ENCODE measurements at places on chromosomes 7 and 10. TPM values are rescaled to one million over a fixed set of nuclear protein-coding genes. Genes with fewer than 3 reads are reported as not detected.

DNA sequence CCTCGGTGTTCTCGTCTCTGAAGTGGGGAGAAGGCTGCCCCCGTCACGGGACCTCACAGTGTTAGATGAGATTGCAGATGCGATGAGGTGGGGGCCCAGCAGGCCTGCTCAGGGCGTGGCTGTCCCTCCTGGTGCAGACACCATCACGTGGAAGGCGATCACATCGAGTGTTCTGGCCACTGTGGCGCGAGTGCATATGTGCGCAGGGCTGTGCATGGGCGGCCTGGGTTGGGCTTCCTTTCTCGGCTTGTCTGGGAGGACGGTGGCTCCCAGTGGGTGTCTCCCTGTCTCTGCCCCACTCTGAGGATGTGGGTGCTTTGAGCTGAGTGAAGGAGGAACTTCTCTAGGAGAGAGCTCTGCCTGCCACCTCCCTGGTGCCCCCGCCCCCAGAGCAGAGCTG lies 83.1 kb downstream of the LHPP start:
- no peaks in the 10 kb centered on the region for H3K36me3 ChIP-seq
- no peaks in the 10 kb centered on the region for H3K27me3 ChIP-seq
- no peak overlapping the region for H3K27ac ChIP-seq
- no peak for DNase-seq
- H3K4me1 ChIP-seq, result peaks cover 16% of the 10 kb centered on the region

ASIC3 gene
- 7.8 TPM for total RNA-seq

GRCh38 chr10:110772454-110773025 lies 99.2 kb upstream of the PDCD4 start:
- no peak for DNase-seq
- no peak overlapping the region for H3K4me3 ChIP-seq
- H3K4me1 ChIP-seq, result peaks cover 50% of the 10 kb centered on the region
- no peaks in the 10 kb centered on the region for H3K27me3 ChIP-seq
- no peaks in the 10 kb centered on the region for H3K36me3 ChIP-seq

DNA sequence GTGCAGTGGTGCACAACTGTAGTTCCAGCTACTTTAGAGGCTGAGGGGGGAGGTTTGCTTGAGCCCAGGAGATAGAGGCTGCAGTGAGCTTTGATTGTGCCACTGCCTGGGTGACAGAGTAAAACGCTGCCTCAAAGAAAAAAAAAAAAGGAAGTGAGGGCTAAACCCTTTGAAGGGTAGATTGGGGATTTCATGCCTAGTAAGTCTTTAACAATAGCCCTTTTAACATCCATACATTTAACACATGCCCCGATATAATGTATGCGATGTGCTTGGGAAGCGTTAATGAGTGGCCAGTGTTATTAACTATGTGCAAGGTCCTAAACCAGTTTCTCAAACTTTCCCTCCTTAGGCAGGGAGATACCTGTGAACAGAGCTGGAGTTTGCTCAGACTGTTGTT lies 229.2 kb upstream of the HPS1 start:
- H3K36me3 ChIP-seq, result no peaks in the 10 kb centered on the region
- H3K27ac ChIP-seq, result no peak overlapping the region
- no peak overlapping the region for H3K4me3 ChIP-seq
- DNase-seq, result no peak

GRCh38 chr7:128021366-128021765 lies 9.9 kb downstream of the LRRC4 start:
- DNase-seq, result no peak
- H3K27ac ChIP-seq, result no peak overlapping the region
- H3K36me3 ChIP-seq, result no peaks in the 10 kb centered on the region
- H3K4me1 ChIP-seq, result peaks cover 3% of the 10 kb centered on the region
- H3K27me3 ChIP-seq, result no peaks in the 10 kb centered on the region

GRCh38 chr10:116756277-116756676 lies 13.9 kb upstream of the HSPA12A start:
- peak; percentile 60 for DNase-seq
- no peak overlapping the region for H3K4me3 ChIP-seq
- H3K4me1 ChIP-seq, result peaks cover 15% of the 10 kb centered on the region

CPEB3 gene
- 10.1 TPM for total RNA-seq

GRCh38 chr10:112823007-112823406 lies 127.0 kb upstream of the TCF7L2 start:
- no peaks in the 10 kb centered on the region for H3K4me1 ChIP-seq
- H3K4me3 ChIP-seq, result no peak overlapping the region
- no peaks in the 10 kb centered on the region for H3K27me3 ChIP-seq
- H3K36me3 ChIP-seq, result no peaks in the 10 kb centered on the region
- no peak for DNase-seq
- no peak overlapping the region for H3K27ac ChIP-seq

SPDYE6 gene
- total RNA-seq, result not detected

GRCh38 chr10:132419538-132420468 lies 22.8 kb downstream of the PWWP2B start:
- H3K4me1 ChIP-seq, result peaks cover 43% of the 10 kb centered on the region
- H3K36me3 ChIP-seq, result peaks cover 4% of the 10 kb centered on the region
- no peaks in the 10 kb centered on the region for H3K27me3 ChIP-seq
- no peak overlapping the region for H3K4me3 ChIP-seq

- H3K4me3 ChIP-seq, result no peak overlapping the region
- DNase-seq, result peak; percentile 45
- H3K27ac ChIP-seq, result no peak overlapping the region
- H3K27me3 ChIP-seq, result no peaks in the 10 kb centered on the region
These were observed 10.4 kb downstream of the TMEM270 start for GRCh38 chr7:73871163-73872011.

TUBB8 gene
- not detected for total RNA-seq

GRCh38 chr7:157585113-157585861 lies 248.5 kb downstream of the DNAJB6 start:
- no peak overlapping the region for H3K27ac ChIP-seq
- DNase-seq, result peak; percentile 19
- H3K27me3 ChIP-seq, result peaks cover 45% of the 10 kb centered on the region
- H3K4me1 ChIP-seq, result no peaks in the 10 kb centered on the region
- H3K4me3 ChIP-seq, result no peak overlapping the region

DNA sequence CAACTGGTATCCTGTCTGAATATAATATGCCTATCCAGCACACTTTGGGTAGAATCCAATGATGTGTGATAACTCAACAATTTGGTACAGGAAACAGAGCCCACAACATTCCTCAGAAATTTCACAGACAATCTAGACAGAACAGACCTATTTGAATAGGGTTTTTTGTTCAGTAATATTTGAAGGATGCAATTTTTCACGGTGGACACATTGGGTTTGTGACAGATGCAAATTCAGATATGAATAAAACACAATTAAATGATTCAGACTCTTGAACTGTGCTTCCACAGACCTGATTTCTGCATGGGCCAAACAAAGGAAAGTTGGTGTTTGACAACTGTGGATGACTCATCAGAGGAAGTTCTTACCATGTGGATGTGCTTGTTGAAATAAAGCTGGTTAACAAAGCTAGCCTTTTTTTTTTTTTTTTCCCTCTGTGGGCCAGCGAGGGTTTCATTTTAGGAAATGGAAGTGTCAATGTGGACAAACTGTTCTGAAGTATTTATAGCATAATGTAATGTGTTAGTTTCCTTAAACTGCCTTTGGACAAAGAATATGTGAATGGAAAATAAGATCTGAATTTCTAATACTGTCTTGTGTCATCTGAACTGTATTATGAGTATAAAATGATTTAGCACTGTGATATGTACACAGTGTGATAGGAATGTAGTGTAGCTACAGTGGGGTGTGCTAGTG lies 43.2 kb upstream of the FAM133B start:
- DNase-seq, result no peak
- H3K36me3 ChIP-seq, result no peaks in the 10 kb centered on the region
- H3K27me3 ChIP-seq, result no peaks in the 10 kb centered on the region
- no peak overlapping the region for H3K4me3 ChIP-seq
- H3K4me1 ChIP-seq, result peaks cover 57% of the 10 kb centered on the region
- H3K27ac ChIP-seq, result peak overlapping the region; percentile 70

GRCh38 chr7:42164881-42165428 lies 72.1 kb downstream of the GLI3 start:
- no peak for DNase-seq
- H3K4me3 ChIP-seq, result no peak overlapping the region
- H3K27ac ChIP-seq, result no peak overlapping the region
- H3K4me1 ChIP-seq, result no peaks in the 10 kb centered on the region
- no peaks in the 10 kb centered on the region for H3K36me3 ChIP-seq

- H3K27ac ChIP-seq, result no peak overlapping the region
- no peak for DNase-seq
- H3K36me3 ChIP-seq, result no peaks in the 10 kb centered on the region
- H3K27me3 ChIP-seq, result no peaks in the 10 kb centered on the region
These were observed 23.4 kb downstream of the ENTPD7 start for GRCh38 chr10:99682752-99683151.

GRCh38 chr7:39952803-39953202 lies 2.7 kb downstream of the CDK13 start:
- H3K4me3 ChIP-seq, result peak overlapping the region; percentile 77
- H3K27ac ChIP-seq, result no peak overlapping the region
- no peaks in the 10 kb centered on the region for H3K36me3 ChIP-seq
- DNase-seq, result no peak
- peaks cover 59% of the 10 kb centered on the region for H3K4me1 ChIP-seq

- H3K36me3 ChIP-seq, result peaks cover 5% of the 10 kb centered on the region
- no peaks in the 10 kb centered on the region for H3K4me1 ChIP-seq
- no peak overlapping the region for H3K4me3 ChIP-seq
- no peaks in the 10 kb centered on the region for H3K27me3 ChIP-seq
- no peak for DNase-seq
These were observed 75.8 kb downstream of the VPS50 start for GRCh38 chr7:93307943-93308342.

DNA sequence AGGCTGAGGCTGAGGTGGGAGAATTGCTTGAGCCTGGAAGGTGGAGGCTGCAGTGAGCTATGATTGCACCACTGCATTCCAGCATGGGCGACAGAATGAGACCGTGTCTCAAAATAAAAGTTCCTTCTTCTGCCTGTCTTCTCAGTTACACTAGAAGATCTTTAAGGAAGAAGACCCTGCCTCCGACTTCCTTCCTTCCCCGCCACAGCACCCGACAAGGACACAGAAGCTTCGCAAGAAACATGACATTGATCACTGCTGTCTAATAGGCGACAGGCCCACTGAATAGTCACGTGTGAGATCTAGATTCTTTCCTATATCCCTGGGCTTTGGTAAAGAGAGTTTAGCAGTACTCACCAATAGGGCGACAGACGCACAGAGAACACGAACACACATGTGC lies 118.2 kb downstream of the PRPF18 start:
- H3K27ac ChIP-seq, result peak overlapping the region; percentile 0
- H3K4me1 ChIP-seq, result peaks cover 84% of the 10 kb centered on the region
- H3K27me3 ChIP-seq, result no peaks in the 10 kb centered on the region
- H3K36me3 ChIP-seq, result peaks cover 26% of the 10 kb centered on the region
- no peak for DNase-seq

- H3K27me3 ChIP-seq, result no peaks in the 10 kb centered on the region
- peaks cover 22% of the 10 kb centered on the region for H3K4me1 ChIP-seq
- H3K4me3 ChIP-seq, result peak within 1 kb of the TSS; percentile 43
- peak; percentile 31 for DNase-seq
- peaks cover 12% of the 10 kb centered on the region for H3K36me3 ChIP-seq
- H3K27ac ChIP-seq, result peak within 1 kb of the TSS; percentile 67
These were observed at the start of gene GPER1 for GRCh38 chr7:1087952-1088920. TSS of gene GPER1 (plus strand) at chr7:1088113. CDS start at chr7:1091729, 3,616 bp downstream.

LLCFC1 gene
- not detected for total RNA-seq

GRCh38 chr10:67076144-67076543 lies 150.3 kb downstream of the LRRTM3 start:
- peaks cover 28% of the 10 kb centered on the region for H3K4me1 ChIP-seq
- H3K4me3 ChIP-seq, result no peak overlapping the region
- DNase-seq, result no peak
- H3K36me3 ChIP-seq, result no peaks in the 10 kb centered on the region
- H3K27ac ChIP-seq, result peak overlapping the region; percentile 40

LEP gene
- total RNA-seq, result 0.32 TPM

DNA sequence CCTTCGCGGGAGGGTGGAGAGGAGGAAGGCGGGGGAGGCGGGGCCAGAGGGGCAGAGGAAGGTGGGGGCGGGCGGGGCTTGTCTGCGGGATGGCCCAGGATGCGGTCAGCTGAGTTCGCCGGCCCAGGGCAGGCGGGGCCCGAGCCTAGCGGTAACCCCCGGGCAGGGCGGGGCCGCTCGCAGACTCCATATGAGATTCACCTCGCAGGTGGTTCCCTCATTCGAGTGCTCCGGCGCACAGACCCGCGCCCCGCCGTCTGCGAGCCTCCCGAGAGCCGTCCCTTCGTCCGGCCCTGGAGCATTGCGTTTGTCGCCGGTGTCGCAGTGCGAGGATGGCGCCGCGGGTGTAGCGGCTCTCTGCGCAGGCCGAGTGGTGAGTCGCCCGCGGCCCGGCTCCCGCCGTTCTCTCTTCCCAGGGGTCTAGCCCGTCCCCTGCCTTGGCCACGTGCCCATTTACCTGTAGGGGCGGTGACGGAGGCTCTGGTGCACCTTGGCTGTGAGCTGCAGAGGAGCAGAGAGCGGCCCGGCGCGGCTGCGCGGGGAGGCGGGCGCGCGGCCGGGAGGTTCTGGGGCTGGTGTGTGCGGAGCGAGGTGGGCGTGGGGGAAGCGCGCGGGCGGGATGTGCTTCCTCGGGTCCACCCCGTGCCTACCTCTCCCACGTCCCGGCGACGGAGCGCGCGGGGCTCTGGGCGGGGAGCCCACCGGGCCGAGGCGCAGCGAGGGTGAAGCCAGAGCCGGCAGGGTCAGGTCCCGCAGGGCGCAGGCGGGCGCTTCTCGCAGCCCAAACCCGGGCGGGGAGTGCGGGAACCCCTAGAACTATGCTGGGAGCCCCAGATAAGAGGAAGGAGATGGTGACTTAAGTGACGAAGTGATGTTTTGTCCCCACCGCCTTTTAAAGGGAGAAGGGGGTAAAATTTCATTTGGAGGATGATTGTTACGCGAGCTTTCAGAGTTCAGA lies at the start of gene UPP1:
TSS of gene UPP1 (plus strand) at position 220 of the 958 bp plus-strand sequence. CDS start 5,519 bp downstream, outside the sequence.
- H3K4me3 ChIP-seq, result peak within 1 kb of the TSS; percentile 81
- H3K4me1 ChIP-seq, result peaks cover 58% of the 10 kb centered on the region
- H3K27me3 ChIP-seq, result no peaks in the 10 kb centered on the region
- peaks cover 29% of the 10 kb centered on the region for H3K36me3 ChIP-seq
- peak; percentile 90 for DNase-seq
- H3K27ac ChIP-seq, result peak within 1 kb of the TSS; percentile 31

DNA sequence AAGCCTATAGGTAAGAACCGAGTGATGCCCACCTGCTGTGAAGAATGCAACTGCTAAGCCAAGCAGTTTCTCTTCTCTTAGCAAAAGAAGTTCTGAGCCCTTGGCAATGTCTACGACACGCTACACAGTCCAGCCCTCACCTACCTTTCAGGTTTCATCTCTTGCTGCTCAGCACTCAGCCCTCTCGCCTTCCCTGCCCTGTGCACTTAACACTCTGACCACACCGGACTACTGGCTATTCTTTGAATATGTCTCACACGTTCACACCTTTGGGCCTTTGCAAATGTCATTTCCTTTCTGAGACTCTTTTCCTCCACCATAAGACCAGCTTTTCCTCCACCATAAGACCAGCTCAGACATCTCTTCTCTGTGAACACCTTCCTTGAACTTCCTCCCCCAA lies 67.0 kb upstream of the ITGB1 start:
- H3K4me1 ChIP-seq, result peaks cover 17% of the 10 kb centered on the region
- no peak for DNase-seq
- no peak overlapping the region for H3K27ac ChIP-seq
- H3K4me3 ChIP-seq, result no peak overlapping the region
- H3K27me3 ChIP-seq, result no peaks in the 10 kb centered on the region
- no peaks in the 10 kb centered on the region for H3K36me3 ChIP-seq

FKBP6 gene
- not detected for total RNA-seq

- no peak overlapping the region for H3K4me3 ChIP-seq
- H3K36me3 ChIP-seq, result no peaks in the 10 kb centered on the region
- no peak overlapping the region for H3K27ac ChIP-seq
These were observed 19.1 kb downstream of the ADAM12 start for GRCh38 chr10:126369125-126369710.

SP8 gene
- total RNA-seq, result not detected

- no peak overlapping the region for H3K27ac ChIP-seq
- no peaks in the 10 kb centered on the region for H3K27me3 ChIP-seq
- H3K4me3 ChIP-seq, result no peak overlapping the region
- no peaks in the 10 kb centered on the region for H3K36me3 ChIP-seq
These were observed 86.7 kb downstream of the DGKI start for GRCh38 chr7:137760111-137760510.

Data from heart right ventricle (tissue), 16 donors.